Activated T-cell treated with anti-CD3 and anti-CD28 coated beads, Interleukin-2, amount 50 U/mL, for 72 hours (primary cell): ENCODE measurements at places on chromosomes 5 and 9. TPM values are rescaled to one million over a fixed set of nuclear protein-coding genes. Genes with fewer than 3 reads are reported as not detected.

GRCh38 chr5:157855404-157855994 is 3.4 kb downstream of the CLINT1 start:
- no peak for DNase-seq

The CDKN2AIPNL gene
- 24.6 TPM for total RNA-seq

- no peak for DNase-seq
These were observed 140.5 kb downstream of the TTLL11 start for GRCh38 chr9:121952611-121953010.

DNA sequence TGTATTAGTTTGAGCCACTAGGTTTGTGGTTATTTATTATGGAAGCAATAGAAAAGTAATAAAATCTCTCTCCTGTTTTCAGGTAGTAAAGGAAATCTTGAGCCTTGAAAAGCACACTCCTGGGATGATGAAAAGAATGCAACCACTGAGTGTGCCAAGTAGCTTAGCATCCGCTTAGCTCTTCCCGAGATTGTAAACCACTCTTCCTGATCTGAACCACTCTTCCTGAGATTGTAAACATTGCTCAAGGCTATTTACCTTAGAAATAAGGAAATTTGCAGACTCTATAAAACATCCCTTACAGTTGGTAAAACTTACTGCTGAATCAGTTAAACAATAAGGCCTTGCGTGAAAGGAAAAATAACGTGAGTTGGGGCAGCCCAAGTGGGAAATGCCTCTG is 17.4 kb upstream of the IL33 start:
- DNase-seq: no peak

GRCh38 chr9:3385871-3386270 is 139.9 kb downstream of the RFX3 start:
- peak; percentile 63 for DNase-seq

The IGFBPL1 gene
- not detected for total RNA-seq

GRCh38 chr5:61301341-61302199 is 30.5 kb upstream of the ZSWIM6 start:
- DNase-seq: no peak

GRCh38 chr9:123399803-123400378 is 43.9 kb downstream of the CRB2 start:
- DNase-seq: peak; percentile 36

The PCDHB6 gene
- not detected for total RNA-seq

GRCh38 chr9:88776717-88777497 is 214.4 kb upstream of the S1PR3 start:
- DNase-seq: no peak

- no peak for DNase-seq
These were observed 46.5 kb downstream of the IRF1 start for GRCh38 chr5:132444061-132444460.
